ENCODE measurements at places on chromosomes 11 and 22.

DNA sequence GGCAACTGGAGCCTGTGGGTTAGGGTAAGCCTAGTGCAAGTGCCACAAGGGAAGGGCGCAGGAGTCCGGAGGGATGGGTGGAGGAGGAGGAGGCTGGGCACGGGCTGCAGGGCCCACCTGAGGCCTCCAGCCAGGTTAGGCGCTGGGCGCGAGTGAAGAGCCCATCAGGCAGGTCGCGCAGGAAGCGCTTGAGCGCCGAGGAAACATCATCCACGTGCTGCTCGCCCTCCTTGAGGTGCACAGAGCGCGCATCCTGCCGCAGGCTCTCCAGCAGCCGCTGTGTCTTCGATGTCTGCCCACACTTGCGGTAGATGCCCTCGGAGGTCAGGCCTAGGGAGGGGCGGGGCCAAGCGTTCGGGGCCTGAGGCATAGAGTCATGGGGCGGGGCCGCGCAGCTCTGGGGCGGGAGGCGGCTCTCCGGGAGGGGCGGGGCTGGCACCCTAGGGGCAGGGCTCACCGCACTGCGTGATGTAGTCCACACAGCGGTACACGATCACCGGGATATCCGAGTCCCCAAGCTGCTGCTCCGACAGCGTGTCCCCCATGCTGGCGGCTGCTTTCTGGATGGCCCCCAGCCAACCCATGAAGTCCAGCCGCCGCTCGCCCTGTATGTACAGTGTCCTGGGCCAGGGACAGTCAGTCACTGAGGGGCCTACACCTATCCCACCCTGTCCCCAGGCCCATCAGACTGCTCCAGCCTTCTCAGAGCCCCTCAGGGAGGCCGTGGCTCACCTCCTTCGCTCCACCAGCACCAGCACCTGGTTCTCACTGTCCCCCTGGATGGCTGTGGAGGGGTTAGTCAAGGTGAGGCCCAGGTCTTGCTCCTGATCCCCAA lies 22.9 kb upstream of the PDE2A start:
- no peak for DNase-seq

- DNase-seq = no peak
Observed at GRCh38 chr22:22948651-22949571, 61.3 kb downstream of the IGLL5 start.

- no peak for DNase-seq
Observed at GRCh38 chr11:93099806-93100205, 98.0 kb downstream of the SLC36A4 start.

GRCh38 chr11:44574610-44575287 lies 9.3 kb downstream of the CD82 start:
- DNase-seq = no peak

DNA sequence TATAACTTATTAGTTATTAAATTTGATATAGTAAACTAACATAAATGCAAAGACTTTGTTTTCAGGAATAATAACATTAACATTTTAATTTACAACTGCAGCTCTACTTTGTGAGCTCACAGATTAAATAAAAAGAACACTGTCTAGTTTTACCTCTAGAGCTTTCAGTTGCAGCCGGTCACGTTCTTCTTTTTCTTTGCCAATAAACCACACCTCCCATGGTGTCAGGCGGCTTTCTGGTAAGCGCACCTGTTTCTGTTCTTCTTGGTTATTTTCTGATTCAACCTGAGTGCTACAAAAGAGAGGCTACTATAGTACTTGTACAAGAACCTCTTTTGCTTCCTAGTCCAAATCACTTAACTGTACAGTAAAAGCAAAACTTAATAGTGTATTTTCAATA lies 5.8 kb downstream of the CCDC34 start:
- no peak for DNase-seq

- DNase-seq = no peak
Observed at GRCh38 chr11:69837791-69838190, 18.6 kb upstream of the FGF3 start.

DNA sequence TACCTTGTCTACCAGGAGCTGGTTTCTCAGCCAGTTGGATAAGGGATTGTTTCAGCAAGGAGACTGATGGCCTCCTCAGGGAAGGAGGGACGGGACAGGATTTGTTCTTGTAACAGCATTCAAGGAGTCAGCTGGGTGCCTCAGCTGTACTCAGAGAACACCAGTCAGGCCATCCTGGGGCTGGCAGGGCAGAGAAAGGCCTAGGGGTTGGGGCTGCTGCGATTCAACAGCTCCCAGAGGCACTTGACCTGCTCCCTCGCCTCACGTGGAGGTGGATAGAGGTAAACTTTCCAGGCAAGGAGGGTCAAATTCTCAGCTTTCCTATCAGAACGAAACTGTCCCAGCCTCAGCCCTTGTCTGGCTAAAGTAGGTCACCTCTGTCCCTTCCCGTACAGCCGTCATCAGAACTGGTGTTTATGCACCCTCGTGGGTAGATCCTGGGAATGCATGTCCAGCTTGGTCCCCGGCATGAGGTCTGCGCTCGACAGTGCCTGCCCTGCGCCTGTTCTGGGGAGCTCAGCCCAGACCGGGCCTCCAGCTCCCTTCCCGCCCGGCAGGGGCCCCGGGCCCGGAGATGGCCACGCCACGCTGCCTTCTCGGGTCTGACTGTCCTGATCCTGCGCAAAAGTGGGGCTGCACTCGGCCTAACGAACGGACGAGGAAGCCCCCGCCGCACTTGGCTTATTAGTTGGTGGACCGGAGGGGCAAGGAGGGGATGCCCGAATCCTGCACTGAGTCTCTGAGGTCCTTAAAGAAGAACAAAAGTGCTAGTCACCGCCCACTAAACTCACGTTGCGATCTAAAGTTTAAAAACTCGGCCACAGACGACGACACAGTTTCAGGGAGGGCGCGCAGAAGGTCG lies 762 bp upstream of the CCDC134 start:
- no peak for DNase-seq

- DNase-seq = no peak
Observed at GRCh38 chr11:35009191-35009943, 92.9 kb downstream of the PDHX start.

GRCh38 chr11:47288066-47288465 lies 18.1 kb downstream of the MADD start:
- no peak for DNase-seq

DNA sequence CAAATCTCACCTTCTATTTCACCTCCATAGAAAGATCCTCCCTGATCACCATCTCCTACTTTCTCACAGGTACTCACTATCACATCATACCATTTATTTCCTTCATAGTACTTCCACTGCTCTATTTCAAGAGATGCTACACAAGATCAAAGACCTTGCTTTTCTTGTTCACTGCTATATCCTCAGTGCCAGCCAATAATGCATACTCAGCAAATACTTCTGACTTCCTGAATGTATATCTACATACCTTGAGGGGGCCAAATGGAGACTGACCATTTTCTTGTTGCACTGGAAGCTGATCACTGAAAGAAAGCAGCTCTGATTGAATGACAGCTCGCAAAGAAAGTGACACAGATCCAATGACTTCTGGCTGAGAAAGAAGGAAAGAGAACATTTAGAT lies 64.7 kb downstream of the C2CD3 start:
- DNase-seq = no peak

DNA sequence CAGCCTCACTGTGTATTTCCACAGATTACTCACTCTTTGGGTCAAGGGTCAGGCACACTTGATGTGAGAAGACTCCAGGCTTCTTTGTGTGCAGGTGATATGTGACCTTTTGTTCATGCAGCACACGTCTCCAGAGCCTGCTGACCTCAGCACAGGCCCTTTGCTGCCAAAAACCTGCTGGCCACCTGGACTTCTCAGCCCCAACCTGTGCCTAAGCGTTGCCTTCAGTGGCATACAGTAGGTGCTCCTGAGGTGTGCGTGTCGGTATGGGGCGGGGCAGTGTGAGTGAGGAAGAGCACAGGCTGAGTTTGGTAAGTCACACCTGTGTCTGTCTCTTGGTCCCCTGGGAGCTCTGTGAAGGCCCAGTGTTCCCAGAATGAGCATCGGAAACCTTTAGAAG lies 58.1 kb downstream of the WNT11 start:
- no peak for DNase-seq

DNA sequence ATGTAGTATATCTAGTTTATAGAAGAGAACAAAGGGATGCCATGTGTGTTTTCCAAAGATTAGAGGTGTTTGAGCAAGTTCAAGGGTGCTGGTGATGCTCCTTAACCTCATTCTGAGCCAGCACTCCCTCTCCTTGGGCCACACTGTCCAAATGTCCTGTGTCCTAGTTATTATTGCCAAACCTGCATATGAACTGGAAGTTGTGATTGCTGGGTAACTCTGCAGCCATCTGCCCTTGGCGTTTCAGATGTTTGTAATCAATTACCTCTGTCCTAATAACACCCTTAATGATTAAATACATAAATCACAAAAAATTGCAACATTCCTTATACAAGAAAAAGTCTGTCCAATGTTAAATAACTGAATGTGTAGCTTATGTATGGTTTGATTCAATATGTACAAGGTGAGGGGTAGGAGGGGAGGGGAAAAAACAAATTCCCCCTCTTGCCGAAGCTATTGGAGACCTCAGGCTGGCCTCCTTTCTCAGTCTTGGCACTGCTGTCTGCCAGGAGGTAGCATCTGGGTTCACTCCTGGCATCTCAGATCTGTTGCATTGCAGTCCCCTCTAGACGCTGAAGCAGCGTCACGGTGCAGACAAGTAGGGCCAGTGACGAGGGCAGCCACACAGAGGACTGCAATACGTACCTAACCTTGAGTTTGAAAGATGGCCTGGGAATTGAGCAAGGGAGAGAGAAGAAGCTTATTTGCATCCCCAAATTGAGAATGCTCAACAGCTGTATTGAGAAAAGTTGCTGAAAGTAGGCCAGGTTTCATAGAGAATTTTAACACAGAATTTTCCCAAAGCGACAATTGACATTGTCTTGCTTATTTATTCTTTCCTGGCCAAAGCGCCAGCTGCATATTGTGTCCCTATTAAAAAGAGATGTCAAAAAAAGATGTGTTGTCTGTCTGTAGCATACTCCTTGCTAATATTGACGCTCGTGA lies 89.6 kb upstream of the ARHGAP32 start:
- no peak for DNase-seq

GRCh38 chr11:62055970-62056369 lies 67.8 kb upstream of the INCENP start:
- DNase-seq = no peak

GRCh38 chr11:4551346-4551979 lies 6.5 kb downstream of the OR52M1 start:
- no peak for DNase-seq

DNA sequence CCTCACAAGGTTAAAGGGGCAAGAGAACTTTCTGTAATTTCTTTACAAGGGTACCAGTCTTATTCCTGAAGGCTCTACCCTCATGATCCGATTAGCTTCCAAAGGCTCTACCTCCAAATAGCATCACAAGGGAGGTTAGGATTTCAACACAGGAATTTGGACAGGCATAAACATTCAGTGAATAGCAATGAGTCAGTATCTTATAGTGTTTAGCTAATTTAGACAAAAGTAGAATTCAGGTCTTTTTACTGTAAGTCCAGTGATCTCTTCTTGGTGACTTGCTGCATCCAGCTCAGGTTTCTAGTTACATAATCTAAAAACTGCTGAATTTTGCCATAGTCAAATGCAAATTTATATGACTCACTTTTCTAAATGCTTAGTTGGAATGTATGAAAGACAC lies 1995.6 kb upstream of the RAG2 start:
- DNase-seq = no peak

GRCh38 chr11:122004446-122004845 lies 111.6 kb downstream of the BLID start:
- DNase-seq = no peak

- no peak for DNase-seq
Observed at GRCh38 chr11:75051043-75051442, 45.6 kb downstream of the OR2AT4 start.

DNA sequence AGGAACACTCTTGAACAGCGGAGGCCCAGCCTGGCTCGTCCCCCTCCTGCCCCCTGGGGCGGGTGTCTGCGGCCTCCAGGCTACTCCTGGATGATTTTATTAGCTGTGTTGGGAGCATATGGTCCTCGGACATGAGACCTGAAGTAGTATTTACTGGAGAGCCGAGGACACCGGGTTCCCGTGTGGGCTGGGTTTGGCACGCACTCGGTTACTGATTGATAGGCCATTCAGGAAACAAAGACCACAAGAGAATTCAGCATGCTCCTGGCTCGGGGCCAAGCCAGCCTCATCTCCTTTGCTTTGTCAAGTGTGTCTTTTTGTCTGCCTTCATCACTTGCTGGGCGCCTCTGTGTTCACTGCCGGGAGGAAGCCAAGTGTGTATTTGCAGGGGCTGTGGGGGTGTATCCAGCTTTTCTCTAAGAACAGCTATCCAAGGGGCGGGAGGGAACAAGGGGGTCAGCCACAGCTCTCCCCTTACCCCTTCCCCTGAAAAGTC lies 9.7 kb downstream of the FXYD2 start:
- DNase-seq = peak; percentile 56

GRCh38 chr11:32838505-32839274 lies 9.0 kb downstream of the PRRG4 start:
- no peak for DNase-seq

DNA sequence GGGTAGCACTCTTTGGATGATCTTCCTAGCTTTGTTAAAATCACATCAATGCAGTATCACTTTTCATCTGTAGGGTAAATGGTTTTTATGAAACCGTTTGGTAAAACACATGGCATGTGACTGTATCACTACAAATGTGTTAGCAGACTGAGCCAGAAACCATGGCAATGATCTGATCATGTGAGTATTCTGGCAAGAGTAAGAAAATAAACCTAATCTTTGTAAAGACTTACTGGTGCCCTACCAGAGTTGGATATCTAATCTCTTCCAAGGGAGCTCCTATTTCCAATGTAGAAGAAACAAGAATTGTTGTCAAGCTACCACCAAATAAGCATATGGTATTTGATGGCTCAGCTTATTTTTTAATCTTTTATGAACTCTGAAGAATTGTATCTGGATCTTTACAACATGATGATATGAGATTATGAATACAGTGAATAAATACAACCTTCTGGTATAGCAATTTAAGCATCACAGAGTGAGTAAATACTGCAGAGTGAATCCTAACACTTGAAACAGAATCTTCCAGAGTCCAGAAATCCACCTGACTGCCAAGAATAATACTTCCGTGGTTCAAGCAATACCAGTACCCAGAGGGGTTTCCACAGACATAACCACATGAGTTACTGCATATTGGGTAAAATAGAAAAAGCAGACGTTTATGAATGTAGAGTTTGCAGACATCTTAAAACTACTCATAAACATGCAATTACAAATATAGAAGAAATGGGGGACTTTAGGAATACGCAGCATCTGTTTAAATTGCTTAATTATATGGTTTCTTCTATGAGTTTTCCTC lies 238.8 kb downstream of the TTC28 start:
- no peak for DNase-seq

GRCh38 chr11:72950685-72951084 lies 136.5 kb downstream of the ATG16L2 start:
- DNase-seq = no peak

- no peak for DNase-seq
Observed at GRCh38 chr22:46881373-46882118, 119.1 kb downstream of the TBC1D22A start.

GRCh38 chr22:45934659-45935341 lies 42.2 kb downstream of the WNT7B start:
- no peak for DNase-seq
